SK-N-SH (cell line): ENCODE measurements at places on chromosomes 2 and 18.

DNA sequence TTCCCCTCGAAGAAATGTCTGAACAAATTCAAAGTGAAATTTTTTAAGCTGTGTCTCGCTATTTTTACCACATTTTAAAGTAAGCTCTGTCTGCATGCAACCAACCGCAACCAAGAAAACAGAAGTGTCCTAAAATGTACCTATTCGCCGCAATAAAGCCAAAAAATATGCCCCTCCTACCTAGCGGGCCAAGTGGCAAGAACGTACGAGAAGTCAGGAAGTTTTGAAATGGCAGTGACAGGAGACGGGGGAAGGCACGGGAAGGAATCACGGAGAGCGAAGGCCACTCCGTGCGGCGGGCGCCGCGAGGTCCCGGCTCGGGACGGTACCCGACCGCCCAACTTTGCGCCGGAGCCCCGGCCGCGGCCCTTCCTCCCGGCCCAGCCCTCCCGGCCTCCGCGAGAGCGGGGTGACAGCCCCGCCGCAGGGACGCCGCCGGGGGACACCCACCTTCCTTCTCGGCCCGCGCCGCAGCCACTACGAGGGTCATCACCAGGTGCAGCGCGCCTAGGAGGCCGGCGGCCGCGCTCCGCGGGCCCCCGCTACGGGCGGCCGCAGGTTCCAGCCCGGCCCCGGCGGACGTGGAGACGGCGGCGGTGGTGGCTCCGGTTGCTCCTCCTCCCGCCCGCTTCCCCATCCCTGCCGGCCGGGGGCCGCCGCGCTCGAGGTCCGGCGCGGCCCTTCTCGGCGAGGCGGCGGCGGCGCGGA is 568 bp downstream of the TMEM131 start:
- peak; percentile 88 for DNase-seq

- DNase-seq: peak; percentile 27
These were observed 383.9 kb downstream of the ARHGAP15 start for GRCh38 chr2:143513081-143513480.

DNA sequence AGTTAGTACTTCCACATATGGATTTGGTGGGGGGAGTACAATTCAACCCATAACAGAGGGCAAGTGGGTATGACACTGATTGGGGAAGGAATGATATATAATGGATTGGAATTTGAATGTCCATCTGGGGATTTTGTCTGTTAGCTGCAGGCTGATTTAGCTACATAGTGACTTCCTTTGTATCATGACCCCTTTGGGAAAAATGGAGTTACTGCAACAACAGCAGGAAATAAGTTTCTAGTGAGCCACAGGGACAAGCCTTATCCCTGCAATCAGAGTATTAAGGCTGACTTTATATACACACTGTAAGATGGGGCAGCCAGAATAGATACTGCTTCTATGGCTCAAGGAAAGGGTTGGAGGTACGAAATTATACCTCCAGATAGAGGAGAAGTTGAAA is 404.4 kb upstream of the MEIS1 start:
- DNase-seq: peak; percentile 8

DNA sequence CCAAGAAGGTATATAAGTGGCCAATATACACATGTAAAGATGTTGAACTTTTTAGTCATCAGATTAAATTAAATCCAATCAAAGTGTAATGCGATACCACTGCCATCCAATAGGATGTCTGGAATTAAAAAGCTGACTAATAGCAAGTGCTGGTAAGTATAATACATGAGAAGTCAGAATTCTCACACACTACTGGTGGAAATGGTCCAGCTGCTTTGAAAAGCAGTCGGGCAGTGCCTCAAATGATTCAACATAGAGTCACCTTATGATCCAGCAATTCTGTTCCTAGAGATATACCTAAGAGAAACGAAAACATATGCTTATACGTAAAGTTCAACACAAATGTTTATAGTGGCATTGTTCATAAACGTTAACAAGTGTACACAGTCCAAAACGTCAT is 124.1 kb upstream of the MYT1L start:
- no peak for DNase-seq

GRCh38 chr2:84694088-84694622 is 177.9 kb downstream of the DNAH6 start:
- no peak for DNase-seq

DNA sequence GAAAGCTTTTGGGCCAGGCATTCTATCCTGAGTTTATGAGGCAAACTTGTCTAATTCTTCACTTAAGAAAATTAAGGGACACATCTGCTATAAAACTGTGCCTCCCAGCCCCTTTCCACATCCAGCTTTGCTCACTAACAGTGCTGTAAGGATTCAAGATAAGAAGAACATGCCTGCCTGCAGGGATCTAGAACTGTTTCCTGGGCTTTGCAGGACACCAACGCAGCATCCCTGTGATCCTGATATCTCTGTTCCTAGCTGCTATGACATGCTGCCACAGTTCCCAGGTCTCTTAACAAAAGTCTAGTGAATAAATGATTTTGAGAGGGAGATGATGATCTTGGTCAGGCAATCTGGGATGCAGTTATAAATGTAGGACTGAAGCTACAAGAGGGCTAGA is 12.4 kb downstream of the B4GALT6 start:
- peak; percentile 51 for DNase-seq

GRCh38 chr2:19358242-19359020 is at the start of gene OSR1:
OSR1 (minus strand) TSS chr2:19358623; CDS start chr2:19353805, 4,818 bp downstream.
- peak; percentile 70 for DNase-seq

DNA sequence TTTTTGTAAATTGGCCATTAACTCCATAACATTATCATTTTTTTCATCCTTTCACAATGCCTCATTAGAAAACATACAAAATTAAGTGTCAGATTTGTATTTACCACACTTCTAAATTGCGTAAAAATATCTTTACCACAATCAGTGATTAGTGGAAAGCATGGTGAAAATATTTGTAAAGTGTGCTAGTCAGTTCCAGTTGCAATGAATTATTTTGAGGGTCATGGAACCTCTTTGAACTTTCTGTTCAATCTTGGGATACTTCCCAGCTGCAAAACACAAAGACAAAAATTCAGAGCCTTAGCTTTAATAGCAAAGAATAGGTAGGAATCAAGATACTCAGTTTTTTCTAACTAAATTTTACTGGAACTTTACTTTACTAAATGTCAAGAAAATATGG is 4.0 kb upstream of the COL3A1 start:
- no peak for DNase-seq

- DNase-seq: no peak
These were observed 81.9 kb downstream of the CDH2 start for GRCh38 chr18:28095041-28095440.

- DNase-seq: no peak
These were observed 271.0 kb upstream of the HS6ST1 start for GRCh38 chr2:128589681-128590080.
